ENCODE measurements at places on chromosomes 1 and 21.

- no peak for DNase-seq
These were observed 17.9 kb downstream of the STK40 start for GRCh38 chr1:36367798-36368197.

GRCh38 chr1:232678185-232678886, 48.4 kb upstream of the SIPA1L2 start:
- peak; percentile 11 for DNase-seq

- no peak for DNase-seq
These were observed 131.2 kb upstream of the ZNHIT6 start for GRCh38 chr1:85839459-85839858.

- peak; percentile 82 for DNase-seq
These were observed at the start of the genes HSF2BP and RRP1B for GRCh38 chr21:43659136-43660000. Gene HSF2BP, minus strand, starts transcription at chr21:43659488. Its CDS starts 1,392 bp downstream, at chr21:43658096. Gene RRP1B, plus strand, starts transcription at chr21:43659560. Its CDS starts 105 bp downstream, at chr21:43659665.

- no peak for DNase-seq
These were observed 232.5 kb upstream of the TMEM51 start for GRCh38 chr1:14921057-14921456.

DNA sequence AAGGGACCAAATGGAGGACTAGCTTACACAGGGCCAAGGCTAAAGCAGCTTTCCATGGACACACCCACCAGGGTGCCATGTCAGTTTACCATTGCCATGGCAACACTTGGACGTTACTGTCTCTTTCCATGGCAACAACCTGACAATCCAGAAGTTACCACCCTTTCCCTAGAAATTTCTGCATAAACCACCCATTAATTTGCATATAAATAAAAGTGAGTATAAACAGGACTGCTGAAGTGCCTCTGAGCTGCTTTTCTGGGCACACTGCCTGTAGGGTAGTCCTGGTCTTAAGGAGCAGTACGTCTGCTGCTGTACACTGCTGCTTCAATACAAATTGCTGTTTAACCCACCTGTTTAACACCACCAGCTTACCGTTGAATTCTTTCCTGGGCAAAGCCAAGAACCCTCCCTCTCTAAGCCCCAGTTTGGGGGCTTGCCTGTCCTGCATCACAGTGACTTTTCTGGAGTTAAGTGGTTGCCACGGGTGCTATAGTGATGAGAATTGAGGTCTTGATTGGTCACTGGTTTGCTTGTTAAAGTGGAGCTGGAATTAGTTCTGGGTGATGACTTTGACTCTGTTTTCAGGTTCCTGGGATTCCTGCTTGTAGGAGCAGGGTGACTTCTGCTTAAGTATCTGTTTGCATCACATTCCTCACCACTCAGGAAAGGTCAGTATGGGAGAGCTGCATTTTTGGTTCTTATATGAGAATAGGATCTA, 83.2 kb downstream of the CLDN17 start:
- DNase-seq = no peak

DNA sequence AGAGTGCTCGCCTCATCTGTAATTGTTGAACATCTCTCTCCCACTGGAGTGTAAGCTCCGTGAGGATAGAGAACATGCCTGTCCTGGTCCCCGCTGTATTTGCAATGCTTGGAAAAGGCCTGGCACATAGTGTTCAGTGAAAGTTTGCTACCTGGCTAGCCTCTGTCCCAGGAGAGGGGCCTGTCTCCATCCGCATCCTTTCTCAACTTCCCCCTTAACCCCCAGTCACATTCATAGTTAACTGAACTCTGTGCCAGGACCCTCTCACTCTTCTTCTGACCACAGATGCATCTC, 15.2 kb downstream of the SPOCD1 start:
- no peak for DNase-seq

DNA sequence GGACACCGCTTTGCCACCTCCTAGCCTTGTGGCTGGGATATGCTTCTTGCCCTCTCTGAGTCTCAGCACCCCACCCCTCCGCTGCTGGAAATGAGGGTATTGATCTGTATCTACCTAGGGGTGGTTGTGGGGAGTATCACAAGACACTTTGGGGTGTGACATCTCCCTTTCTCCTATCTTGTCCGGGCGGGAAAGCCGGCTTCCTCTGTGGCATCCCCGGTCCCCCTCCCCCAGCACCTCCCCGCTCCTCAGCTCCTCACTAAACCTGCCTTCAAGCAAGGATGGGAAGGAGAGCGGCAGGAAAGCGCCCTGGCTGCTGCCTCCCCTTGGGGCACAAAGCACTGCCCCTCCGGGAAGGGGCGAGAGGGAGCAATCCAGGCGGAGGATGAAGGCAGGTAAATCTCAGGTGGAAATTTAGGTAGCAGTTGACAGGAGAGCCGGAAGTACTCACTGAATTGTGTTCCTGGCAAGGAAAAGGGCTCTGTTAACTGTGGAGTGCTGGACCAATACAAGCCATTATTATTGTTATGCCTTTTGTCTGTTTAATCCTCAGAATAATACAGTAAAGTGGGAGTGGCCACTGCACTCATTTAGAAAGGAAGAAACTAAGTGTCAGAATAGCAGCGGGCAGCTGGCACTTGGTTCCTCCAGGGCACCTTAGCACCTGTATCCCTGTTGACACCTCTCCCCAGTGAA, 49.0 kb upstream of the LRP8 start:
- DNase-seq = no peak

DNA sequence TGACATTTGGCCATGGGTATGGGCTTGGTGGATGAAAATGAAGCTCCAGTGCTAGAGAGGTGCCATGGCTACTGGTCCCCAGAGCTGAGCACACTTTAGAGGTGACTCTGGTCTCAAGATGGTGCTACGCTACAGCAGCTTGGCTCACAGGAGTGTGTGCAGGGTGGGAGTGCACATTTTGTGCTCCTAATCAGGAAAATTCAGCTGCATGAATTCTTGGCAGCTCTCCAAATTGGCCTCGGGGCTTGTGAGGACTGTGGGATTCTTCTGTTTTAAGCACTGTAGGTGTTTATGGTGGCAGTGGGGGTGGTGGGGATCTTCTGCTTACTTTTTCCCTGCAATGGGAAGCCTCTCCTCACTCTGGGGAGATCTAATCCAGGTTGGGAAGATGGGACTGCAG, 17.3 kb upstream of the TIPRL start:
- DNase-seq = no peak

GRCh38 chr1:173479649-173480048, 2.5 kb downstream of the PRDX6 start:
- DNase-seq = no peak

- DNase-seq = no peak
These were observed 497.9 kb upstream of the NEGR1 start for GRCh38 chr1:72780212-72780611.

GRCh38 chr1:216739793-216740192, 16.6 kb upstream of the ESRRG start:
- DNase-seq = no peak

- DNase-seq = no peak
These were observed 154.0 kb upstream of the C1orf87 start for GRCh38 chr1:60227601-60228000.

GRCh38 chr1:21323091-21323490, 32.8 kb upstream of the ECE1 start:
- peak; percentile 41 for DNase-seq

DNA sequence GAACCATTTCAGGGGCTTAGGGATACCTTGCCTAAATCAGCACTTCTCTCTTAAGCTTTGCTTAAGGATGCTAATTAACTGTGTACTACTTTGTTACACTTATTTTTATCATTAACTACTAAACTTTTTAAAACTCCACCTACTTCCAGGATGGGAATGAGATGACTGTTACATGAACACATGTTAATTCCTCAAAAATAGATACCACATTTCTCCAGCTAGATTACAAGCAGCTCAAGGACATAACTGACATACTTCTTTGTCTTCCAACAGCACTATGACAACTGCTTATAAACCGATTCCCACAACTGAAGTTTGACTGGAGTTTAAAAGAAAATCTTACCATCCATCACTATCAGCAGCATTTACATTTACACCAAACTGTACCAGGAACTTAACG, 53.7 kb downstream of the TP53BP2 start:
- no peak for DNase-seq

GRCh38 chr1:110420023-110420662, 12.6 kb upstream of the LAMTOR5 start:
- no peak for DNase-seq

- no peak for DNase-seq
These were observed 22.1 kb downstream of the UMODL1 start for GRCh38 chr21:42093186-42093585.

- no peak for DNase-seq
These were observed 57.0 kb upstream of the GJB5 start for GRCh38 chr1:34697818-34698217.

DNA sequence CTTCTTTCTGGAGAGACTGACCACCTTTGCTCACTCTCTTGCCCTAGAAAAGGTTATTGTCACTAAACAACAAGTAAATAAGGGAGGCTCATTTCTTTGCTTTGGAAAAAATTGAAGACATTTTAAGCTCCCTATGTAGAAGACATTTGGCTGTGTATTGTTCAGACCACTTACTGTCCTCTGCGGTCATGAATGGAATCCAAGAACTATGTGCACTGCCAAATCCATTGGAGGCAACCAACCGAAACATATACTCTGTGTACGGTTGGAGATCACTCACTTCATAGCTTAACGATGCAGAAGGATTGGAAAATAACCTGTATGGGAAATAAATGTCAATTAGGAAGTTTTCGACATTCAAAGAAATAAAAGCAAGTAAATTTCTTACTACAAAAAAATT, 332.8 kb downstream of the KCTD3 start:
- DNase-seq = no peak

DNA sequence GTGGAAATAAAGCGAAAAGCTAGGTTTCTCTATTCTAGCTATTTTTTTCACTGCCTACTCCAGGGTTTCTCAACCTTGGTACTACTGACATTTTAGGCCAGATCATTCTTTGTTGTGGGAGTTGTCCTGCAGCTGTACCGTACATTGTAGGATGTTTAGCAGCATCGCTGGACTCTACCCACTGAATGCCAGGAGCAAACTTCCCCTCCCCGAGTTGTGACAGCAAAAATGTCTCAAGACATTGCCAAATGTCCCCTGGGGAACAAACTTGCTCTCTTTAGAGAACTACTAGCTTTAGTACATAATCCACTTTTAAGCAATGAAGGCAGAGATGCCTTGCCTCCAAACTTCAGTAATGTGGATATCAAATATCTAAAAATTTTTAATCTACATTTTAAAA, 122.8 kb downstream of the PLPPR5 start:
- DNase-seq = no peak

DNA sequence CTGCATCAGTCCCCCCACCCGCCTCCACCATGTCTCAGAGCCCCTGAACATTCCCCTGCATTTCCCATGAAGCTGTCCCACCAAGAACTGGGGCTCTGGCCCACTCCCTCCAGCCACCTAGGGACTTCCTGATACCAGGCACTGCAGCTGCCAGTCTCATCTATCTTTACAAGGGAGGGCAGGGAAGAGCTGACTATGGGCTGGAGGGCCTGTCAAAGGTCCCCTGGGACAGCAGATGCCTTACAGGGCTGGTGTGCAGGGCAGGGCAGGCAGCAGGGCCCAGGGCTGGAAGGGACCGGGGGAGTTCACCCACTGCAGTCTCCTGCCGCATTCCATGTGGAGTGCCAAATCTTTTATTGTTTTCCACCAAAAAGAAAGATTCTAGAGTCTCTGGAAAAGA, 17.6 kb downstream of the SHISA4 start:
- DNase-seq = no peak

DNA sequence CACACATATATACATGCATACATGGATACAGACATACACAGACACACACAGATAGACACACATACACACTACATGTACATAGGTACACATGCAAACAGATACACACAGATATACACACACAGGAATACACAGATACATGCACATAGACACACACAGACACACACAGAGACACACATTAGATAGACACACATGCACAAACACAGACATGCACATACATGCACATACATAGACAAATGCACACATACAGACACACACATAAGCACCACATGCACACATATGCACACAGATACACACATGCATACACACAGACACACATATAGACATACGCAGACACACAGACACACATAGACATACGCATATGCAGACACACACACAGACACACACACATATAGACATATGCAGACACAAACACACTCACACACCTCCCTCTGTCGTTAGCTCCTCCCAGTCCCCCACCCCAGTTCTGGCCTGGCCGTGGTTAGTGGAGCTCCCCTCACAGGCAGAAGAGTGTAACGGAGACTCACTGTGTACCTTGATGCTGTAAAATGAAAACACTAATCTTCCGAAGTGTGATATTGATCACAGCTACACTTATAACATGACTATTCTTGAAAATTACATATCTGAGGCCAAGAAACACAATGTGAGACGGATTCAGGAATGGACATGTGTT, 7.6 kb downstream of the UBASH3A start:
- peak; percentile 25 for DNase-seq

DNA sequence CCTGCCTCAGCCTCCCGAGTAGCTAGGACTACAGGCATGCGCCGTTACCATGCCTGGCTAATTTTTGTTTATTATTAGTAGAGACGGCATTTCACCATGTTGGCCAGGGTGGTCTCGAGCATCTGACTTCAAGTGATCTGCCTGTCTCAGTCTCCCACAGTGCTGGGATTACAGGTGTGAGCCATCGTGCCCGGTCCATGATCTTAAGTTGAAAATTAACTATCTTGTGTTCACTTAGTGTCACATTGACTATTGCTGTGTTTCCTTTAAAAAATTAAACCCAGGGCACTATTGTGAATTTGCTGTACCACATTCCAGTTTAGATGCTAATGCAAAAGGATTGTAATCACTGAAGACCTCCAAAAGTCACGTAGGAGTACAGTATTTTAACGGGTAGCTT, 14.1 kb downstream of the CMPK1 start:
- no peak for DNase-seq

DNA sequence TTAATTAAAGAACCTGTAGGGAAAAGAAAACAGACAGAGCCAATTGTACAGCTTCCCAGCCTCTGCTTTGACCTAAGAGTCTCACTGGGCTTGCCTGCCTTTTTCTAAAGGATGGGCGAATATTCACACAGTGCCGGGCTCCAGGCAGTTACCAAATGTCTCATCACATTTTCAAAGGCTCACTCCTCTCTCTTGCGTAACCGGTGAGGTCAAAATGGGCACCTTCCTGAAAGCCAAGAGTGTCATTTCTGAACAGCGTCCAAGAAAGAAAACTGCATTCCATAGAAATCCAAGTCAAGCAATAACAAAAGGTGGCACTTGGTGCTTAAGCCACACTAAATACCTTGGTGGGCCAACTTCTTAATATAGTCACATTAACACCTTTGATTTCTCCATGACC, 710 bp upstream of the PALMD start:
- DNase-seq = peak; percentile 48

- peak; percentile 52 for DNase-seq
These were observed at the start of gene PATJ for GRCh38 chr1:61741711-61742619. Gene PATJ, plus strand, starts transcription at chr1:61742480. Its CDS starts 20,413 bp downstream, at chr1:61762893.

GRCh38 chr1:214518361-214518760, 33.0 kb downstream of the PTPN14 start:
- no peak for DNase-seq

- no peak for DNase-seq
These were observed 230.3 kb downstream of the DNAH14 start for GRCh38 chr1:225159793-225160192.

DNA sequence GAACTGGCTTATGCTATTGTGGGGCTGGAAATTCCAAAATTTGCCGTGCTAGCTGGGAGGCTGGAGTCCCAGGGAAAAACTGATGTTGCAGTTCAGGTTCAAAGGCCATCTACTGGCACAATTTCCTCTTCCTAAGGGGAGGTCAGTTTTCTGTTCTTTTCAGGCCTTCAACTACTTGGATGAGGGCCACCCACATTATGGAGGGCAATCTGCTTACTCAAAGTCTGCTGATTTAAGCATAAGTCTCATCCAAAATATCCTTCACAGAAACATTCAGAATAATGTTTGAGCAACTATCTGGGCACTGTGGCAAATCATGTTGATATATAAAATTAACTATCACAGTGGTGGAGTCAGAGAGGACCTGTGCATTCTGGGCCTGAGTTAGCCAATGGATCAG, 21.2 kb upstream of the PTGFR start:
- no peak for DNase-seq

Measured in A549 (cell line).